Cortex of kidney (tissue), 1 donor: ENCODE measurements at places on chromosomes 7 and 10.

- DNase-seq, result no peak
These were observed 30.7 kb upstream of the GDF10 start for GRCh38 chr10:47269294-47269693.

DNA sequence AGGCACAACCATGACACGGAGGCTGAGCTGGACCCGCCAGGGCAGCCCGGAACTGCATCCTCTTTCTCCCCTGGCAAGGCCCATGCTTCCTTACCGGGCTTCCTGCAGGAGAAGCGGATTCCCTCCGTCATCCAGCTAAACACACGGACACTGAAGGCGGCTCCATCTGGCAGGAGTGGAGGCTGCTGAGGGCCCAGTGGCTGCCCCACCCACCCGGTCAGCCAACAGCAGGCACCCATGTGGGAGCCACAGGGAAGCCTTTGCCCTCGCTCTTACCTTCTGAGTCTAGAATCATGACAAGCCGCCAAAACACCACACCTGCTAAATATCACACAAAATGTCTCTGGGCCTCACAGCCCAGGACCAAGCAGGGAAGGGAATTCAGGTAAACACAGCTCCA, 321.6 kb upstream of the RNF32 start:
- DNase-seq, result no peak

- no peak for DNase-seq
These were observed 262.8 kb downstream of the ZEB1 start for GRCh38 chr10:31581741-31582323.

DNA sequence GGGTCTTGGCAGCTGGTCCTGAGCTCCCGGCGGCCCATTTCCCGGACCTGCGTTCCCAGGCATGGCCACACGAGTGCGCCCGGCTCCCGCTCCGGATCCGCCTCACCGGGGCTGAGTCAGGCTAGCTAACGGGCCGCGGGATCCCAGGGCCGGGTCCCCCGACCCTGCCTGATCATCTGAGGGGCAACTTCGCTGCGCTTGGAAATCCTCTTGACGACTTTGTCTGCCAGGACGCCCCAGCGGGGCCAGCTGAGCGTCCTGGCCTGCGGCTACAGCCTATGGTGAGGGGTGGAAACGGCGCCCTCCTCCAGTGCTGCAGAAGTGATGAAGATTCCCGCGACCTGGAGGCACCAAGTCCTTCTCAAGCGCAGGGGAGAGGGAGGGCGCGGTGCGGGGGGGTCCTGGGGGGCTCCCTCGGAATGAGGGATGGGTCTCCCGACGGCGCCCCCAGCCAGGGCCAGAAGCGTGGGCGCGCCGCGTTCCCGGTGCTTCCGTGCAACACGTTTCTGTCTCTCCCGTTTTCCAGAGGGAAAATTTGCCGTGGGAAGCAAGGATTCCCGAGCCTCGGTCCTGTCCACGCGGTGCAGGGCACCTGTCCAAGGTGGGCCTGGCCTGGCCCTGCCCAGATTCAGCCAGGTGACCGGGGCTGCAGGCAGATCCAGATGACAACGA, 212.4 kb downstream of the CCSER2 start:
- DNase-seq, result no peak

DNA sequence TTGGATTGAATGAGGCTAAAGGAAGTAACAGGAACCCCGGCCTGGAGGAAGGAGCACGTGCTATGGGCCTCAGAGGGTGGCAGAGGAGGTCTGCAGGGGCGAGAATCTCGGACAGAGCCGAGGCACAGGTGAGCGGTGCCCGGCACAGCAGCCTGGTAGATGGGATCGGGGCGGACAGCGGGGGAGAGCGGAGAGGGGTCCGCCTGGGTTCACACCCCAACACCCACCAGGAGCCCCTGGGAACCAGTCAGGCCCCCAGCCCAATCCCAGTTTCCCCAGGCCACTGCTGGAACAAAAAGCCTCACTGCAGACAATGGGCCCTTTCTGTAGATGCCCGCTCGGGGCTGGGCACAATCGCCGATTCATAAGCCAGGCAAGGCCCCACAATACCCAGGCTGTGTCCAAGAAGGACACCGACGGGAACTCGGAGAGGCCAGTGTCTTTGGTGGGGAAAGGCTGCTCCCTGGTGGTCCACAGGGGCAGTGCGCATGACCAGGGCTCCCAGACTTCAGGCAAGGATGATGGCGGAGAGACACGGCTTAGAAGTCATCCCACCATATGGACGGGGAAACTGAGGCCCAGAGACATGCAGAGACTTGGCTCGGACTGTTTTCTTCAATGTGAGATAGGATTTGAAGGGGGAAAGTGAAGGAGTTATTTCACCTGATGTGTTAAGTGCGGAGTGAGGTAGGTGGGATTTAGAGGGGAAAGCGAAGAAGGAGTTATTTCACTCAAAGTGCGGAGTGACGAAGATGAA, 106.9 kb upstream of the GPR26 start:
- DNase-seq, result no peak

- no peak for DNase-seq
These were observed 1195.8 kb downstream of the SORCS1 start for GRCh38 chr10:105968666-105969065.

GRCh38 chr10:96208271-96208670, 63.1 kb downstream of the BLNK start:
- no peak for DNase-seq

DNA sequence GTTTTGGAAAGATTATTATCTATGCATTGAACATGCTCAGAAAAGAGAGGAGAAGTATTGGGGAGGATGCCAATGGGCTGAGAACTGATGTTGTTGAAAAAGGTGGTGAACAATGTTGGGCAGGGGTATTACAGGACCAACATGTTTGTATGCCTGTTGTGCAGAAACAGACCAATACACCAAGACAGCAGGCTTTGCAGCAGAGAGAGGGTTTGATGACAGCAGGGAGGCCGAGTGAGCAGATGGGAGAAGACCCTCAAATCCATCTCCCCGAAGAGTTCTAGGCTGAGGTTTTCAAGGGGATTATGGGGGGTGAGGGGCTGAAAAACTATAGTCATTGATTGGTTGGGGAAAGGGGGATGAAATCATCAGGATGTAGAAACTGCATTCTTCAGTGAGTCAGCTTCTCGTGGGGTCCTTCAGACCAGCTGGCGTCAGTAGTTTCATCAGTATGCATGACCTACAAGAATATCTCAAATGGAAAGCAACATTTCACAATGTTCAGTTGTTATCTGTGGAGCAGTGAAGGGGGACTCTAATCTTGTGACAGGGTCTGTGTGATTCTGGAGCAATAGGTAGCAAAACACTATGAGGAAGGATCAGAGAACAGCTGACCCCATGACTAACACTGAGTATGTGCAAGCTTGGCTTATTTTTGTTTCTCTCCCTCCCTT, 167.8 kb downstream of the BAMBI start:
- no peak for DNase-seq

DNA sequence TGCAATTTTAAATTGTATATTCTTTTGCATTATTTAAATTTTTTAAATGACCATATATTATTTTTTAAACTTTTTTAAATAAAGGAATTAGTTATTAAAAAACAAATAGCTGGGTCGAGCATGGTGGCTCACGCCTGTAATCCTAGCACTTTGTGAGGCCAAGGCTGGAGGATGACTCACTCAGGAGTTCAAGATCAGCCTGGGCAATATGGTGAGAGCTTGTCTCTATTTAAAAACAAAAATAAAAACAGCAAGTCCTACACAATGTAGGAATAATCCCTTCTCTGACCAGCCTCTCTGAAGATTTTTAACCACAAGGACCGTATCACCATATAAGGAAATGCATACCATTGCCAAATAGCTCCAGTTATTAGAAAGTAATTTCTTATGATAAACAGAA, 19.6 kb downstream of the NOC3L start:
- no peak for DNase-seq

- no peak for DNase-seq
These were observed 24.6 kb downstream of the TYW1 start for GRCh38 chr7:67021260-67021659.

GRCh38 chr10:124864421-124865193, 63.0 kb downstream of the ABRAXAS2 start:
- no peak for DNase-seq

GRCh38 chr10:127349737-127350136, 153.3 kb upstream of the INSYN2A start:
- DNase-seq, result no peak

- no peak for DNase-seq
These were observed 330.1 kb downstream of the EXOC4 start for GRCh38 chr7:133582766-133583523.

- DNase-seq, result no peak
These were observed 164.7 kb downstream of the ADAM12 start for GRCh38 chr10:126223512-126224067.

GRCh38 chr10:87622314-87623004, 37.2 kb upstream of the PAPSS2 start:
- no peak for DNase-seq

DNA sequence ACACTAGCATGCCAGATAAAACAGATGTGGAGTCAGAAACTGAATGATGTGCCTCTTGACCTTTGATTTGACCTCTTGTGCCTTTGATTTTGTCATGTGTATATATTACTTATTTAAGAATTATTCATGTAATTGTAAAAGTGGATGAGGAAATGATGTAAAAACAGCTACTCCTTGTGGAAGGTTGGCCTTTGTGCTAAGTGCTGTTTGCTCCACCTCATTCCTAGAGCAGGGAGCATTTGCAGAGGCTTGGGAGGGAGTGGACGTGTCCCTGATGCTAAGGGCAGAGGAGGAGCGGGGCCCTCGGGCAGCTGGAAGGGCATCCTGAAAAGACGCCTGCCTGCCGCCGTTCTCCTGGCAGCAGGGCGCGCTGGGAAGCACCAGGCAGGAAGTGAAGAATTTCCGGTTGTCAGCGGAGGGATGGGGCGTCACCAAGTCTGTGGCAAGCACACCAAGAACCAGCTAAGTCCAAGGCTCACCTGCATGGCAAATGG, 197.6 kb upstream of the ZNF32 start:
- DNase-seq, result no peak

- no peak for DNase-seq
These were observed 142.2 kb downstream of the AGMO start for GRCh38 chr7:15419596-15419995.

DNA sequence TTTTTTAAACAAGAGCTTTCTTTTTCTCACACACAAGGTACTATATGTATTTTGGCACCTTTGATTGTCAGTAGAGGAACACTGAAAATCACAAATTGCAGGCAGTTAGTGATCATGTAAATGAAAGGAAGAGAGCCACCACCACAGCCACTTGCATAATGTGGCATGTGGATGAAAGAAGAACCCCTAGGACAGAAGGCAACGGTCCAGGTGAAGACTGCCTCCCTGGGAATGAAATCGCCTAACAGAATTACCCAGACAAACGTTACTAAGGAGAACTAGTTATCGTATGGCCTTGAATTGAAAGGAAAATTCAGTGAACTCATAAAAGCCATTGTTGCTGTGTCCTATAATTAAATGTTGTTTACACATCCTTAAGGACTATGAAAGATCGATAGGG, 41.2 kb upstream of the PTPRZ1 start:
- DNase-seq, result no peak

DNA sequence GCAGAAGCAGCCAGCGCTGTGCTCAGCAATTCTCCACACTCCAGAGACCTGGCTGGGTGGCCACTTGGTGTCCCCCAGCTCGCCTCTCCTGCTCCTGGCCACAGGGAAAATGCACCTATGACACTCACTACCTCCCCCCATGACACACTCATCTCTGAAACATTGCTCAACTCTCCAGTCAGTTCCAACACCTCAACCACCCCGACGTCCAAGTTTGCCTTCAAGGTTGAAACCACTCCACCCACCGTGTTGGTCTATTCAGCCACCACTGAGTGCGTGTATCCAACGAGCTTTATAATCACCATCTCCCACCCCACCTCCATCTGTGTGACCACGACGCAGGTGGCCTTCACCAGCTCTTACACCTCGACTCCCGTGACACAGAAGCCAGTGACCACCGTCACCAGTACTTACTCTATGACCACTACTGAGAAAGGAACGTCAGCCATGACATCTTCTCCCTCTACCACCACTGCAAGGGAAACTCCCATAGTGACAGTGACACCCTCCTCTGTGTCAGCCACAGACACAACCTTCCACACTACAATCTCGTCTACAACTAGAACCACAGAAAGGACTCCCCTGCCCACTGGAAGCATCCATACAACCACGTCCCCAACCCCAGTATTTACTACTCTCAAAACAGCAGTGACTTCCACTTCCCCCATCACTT, 2.7 kb downstream of the MUC3A start:
- no peak for DNase-seq

DNA sequence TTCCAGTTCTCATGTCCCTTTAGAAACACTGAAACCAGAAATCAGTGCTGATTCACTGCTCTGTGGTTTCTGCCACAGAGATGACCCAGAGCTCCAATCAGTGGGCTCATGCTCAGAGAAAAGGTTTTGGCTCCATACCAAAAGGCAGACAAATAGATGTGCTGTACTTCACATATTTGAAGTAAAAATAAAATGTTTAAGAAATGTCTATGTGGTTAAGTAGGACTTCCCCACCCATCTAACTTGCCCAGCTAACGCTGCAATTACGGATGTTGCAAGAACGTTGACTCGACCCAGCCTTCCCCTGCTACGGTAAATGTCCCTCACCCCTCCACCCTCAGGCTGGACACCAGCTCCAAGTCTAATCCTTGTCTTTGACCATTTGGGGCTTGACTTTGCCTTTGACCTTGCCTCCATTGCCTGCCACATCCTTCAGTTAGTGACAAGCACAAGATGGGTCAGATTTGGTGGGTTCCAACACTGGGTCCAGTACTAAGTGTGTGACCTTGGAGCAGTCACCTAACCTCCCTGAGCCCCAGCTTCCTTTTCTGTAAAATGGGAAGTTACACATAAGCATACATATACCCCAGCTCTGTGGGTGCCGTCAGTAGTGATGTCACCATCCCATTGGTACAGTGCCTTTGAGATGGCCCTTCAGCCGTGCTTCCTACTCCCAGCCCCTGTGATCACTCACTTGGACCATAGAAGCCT, 95.8 kb downstream of the CHST15 start:
- no peak for DNase-seq

GRCh38 chr10:32941357-32941756, 16.7 kb downstream of the ITGB1 start:
- no peak for DNase-seq

DNA sequence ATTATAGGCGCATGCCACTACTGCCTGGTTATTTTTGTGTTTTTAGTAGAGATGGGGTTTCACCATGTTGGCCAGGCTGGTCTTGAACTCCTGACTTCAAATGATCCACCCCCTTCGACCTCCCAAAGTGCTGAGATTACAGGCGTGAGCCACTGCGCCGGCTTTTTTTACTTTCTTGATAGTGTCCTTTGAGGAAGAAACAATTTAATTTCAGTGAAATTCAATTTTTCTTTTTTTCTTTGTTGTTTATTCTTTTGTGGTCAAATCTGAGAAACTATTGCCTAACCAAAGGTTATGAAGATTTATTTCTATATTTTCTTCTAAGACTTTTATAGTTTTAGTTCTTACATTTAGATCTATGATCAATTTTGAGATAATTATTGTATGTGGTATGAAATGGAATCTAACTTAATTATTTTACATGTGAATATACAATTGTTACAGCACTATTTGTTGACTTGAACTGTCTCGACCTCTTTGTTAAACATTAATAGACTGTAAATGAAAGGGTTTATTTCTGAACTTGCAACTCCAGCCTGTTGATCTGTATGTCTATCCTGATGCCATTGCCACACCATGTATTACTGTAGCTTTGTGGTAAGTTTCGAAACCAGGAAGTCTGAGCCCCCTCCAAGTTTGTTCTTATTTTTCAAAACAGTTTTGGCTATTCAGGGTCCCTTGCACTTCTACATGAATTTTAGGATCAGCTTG, 19.8 kb upstream of the RASSF4 start:
- DNase-seq, result no peak
